ENCODE measurements at places on chromosomes 5 and 9. TPM values are rescaled to one million over a fixed set of nuclear protein-coding genes. Genes with fewer than 3 reads are reported as not detected.
A peak's percentile ranks its signal among the peaks of the same experiment; 100 is the strongest.

The DPP7 gene
- total RNA-seq, result 74.6 TPM

DNA sequence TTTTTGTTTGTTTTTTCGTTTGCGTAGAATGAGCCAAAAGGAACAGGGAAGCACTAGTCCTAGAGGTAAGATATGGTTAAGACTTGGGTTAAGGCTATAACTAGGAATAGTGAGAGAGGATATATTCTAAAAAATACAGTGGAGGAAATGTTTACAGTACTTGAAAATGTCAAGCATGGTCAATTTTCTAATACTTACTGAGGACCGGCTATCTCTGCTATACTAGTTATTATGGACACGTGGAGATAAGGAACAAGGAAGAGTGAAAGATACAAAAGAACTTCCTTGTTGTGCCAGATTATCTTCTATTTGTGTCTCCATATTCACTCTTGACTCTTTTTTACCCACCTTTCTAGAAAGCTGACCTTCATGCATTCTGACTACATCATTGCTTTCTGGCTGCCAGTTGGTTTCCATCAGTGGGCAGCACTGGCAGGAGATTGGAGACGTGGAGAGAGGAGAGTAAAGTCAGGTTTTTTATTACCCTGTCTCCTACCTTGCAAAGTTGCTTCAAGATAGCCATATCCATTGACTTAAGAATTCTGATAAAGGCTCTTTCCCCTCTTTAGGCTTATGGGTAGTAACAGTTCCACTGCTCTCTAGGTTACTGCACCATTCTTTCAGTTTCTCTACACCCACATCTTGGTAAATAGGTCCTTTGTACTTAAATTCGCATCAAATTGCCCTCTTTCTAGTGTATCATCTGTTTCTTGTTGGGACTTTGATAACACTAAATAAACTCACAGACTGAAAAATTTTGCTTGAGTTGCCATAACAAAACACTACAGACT, 9.0 kb upstream of the RFX3 start:
- DNase-seq, result no peak

- DNase-seq, result no peak
These were observed 209.4 kb upstream of the TLE4 start for GRCh38 chr9:79362100-79363081.

The FYB1 gene
- under 0.01 TPM for total RNA-seq

DNA sequence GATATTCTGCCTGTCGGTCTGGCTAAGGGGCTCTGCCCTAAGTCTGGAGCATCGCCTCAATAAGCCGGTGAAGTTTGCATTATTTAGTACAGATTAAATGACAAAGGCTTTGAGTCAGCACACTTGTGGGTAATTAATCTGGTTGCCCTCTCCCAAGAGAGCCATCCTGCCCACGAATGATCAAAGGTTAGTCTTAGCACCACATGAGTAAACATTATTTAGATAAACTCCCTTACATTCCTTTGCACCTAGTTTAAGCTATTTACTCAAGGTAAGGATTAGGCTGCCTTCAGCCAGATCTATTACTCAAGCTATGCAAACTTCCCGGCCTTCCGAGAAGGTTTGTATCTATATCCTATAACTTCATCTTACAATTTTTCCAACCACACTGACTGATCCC, 572.1 kb downstream of the CHSY3 start:
- no peak for DNase-seq

The NIPAL4 gene
- not detected for total RNA-seq

GRCh38 chr5:61319388-61320146, 12.5 kb upstream of the ZSWIM6 start:
- no peak for DNase-seq

GRCh38 chr5:73908395-73908794, 282.4 kb downstream of the ARHGEF28 start:
- DNase-seq, result no peak

DNA sequence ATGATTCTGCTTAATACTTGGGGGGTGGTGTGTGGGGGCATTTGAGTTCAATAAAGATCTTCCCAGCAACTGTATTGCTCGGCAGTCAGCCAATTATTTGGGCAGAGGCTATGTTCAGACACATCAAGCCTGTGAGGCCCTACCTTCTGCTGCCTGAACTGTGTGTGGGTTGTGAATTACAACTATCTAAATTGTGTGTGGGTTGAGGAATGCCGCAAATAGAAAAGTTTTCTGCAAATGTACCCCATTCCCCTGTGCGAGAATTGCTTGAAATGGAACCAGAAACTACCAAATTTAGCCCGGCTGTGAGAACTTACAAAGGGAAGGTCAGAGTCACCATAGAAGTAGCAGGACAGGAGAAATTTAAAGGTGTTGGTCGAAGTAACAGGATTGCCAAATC, 360.0 kb upstream of the PIK3R1 start:
- DNase-seq, result no peak

The BAAT gene
- total RNA-seq, result under 0.01 TPM

DNA sequence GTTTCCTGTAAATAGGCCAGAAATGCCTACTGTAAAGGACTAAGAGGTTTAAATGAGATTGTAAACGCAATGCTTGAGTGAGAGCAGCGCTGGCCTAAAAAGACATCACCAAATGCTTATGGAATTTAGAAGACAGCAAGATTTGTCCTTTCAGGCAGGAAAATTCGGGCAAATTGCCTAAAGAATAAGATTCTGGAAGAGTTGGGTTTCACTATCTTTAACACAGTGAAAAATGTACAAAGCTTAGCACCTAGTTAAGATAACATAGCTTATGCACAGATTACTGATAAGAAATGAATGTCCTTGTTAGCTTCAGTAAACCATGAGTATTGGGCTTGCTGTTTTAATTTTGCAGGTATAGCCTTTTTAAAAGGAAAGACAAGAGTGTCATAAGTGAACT, 4.7 kb downstream of the FKBP15 start:
- no peak for DNase-seq

GRCh38 chr5:139482050-139482889, at the start of gene STING1:
Gene STING1, minus strand, starts transcription at chr5:139482758. Its CDS starts 1,054 bp downstream, at chr5:139481704.
- DNase-seq, result peak; percentile 95

- DNase-seq, result no peak
These were observed 8.9 kb downstream of the RECK start for GRCh38 chr9:36045610-36046009.

- DNase-seq, result peak; percentile 48
These were observed 1.3 kb upstream of the IL3 start for GRCh38 chr5:132059043-132059695.

The SLCO6A1 gene
- not detected for total RNA-seq

The CDH9 gene
- total RNA-seq, result not detected

The LARP1 gene
- total RNA-seq, result 115 TPM

The GPR151 gene
- total RNA-seq, result not detected

The MACIR gene
- 10.3 TPM for total RNA-seq

- DNase-seq, result no peak
These were observed 77.6 kb upstream of the ADRA1B start for GRCh38 chr5:159838551-159839222.

DNA sequence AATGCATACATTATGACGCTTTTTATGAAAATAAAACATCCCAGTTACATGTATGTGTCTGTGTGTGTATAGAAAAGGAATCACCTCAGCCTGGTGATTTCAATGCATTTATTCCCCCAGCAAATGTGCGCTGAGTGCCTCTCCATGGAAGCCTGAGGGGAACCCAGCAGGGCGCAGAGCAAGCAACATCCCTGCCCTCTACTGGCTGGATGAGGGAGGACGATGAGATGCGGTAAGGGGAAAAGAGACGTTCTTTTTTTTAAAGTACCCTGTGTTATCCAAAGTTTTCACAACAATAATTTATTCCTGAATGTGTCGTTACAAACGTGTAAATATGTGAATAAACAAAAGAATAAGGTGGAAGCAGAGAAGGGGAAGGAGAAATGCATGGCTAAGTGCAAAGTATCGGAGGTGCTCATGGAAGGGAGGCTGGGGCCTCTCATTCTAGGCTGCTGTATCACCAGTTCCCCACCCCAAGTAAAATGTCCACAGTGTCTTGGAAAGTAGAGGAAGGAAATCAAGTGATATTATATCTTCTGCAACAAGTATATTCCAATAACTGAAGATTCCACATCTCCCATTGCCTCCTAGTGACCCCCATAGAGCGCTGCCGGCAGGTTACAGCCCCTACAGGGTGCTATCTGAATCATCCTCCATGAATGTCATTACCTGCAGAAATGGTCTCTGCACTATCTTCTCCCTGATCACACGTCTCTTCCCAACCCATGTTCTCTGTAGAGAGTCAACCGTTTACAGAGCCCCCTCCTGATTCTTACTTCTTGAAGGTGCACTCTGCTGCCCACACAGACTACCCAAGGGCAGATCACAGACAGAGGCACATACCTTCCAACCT, 13.0 kb upstream of the ABLIM3 start:
- peak; percentile 79 for DNase-seq
